ENCODE measurements at places on chromosomes 1 and 21.

DNA sequence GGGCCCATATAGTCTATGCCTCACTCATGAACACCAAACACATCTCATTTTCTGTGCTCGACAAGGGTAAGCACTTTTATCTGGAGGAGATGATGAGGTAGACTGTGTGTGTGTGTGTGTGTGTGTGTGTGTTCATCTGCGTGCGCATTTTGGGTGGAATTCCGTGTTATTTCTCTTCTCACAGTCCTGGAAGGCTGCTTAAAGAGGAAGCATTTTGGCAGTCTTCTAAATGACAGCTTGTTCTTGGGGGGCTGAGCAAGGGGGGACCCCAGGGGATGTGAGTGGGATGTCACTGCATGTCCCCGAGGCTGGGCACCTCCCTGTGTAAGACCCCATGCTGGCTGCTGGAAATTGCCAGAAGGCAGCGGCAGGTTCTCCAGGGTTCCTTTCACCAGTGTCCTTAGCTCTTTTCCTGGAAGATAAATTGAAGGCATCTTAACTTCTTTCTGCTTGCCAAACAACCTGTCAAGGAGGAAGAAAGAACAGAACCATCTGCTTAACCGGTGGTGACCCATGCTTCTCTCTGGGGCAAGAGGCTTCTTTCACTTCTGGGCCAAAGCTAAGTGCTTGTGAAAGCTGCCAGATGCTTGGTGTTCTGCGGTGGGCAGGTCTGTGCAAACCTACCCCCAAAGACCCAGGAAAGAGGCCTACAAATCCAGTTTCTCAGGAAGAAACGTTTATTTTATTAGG, 9.9 kb upstream of the RD3 start:
- H3K4me3 ChIP-seq, result no peak overlapping the region
- peak; percentile 43 for DNase-seq
- H3K36me3 ChIP-seq, result no peaks in the 10 kb centered on the region
- H3K27ac ChIP-seq, result no peak overlapping the region
- no peaks in the 10 kb centered on the region for H3K4me1 ChIP-seq

DNA sequence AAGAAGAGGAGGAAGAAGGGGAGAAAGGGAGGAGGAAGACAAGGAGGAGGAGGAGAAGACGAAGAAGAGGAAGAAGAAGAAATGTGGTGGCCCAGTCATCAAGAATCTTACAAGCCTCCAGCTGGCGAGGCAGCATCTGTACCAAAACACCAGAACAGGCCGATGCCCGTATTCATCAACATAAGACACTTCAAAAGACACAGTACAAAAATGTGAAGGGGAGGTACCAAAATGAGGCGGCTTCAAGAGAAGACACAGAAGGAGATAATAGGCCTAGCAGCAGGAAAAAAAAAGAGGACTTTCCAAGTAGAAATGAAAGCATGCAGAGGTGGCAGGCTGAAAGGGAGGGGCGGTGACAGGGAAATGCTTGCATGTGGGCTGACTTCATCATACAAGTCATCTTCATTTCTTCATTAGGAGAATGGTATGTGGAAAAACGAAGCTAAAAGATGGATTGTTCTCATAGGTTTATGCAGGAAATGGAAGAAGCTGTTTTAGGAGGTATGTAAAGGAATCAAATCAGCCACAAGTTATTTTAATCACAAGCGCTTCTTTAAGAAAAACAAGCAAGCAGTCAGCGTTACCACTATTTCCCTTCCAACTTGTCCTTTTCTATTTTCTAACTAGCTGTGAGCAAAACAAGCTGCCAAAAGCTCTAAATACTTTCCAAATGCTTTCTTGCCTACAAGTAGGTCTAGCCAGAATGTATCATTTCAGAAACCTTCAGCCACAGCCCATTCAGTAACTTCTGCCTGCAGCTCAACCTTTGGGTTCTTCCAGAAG, 192.3 kb downstream of the SLC45A1 start:
- peak overlapping the region; percentile 54 for H3K27ac ChIP-seq
- H3K4me3 ChIP-seq, result no peak overlapping the region
- H3K36me3 ChIP-seq, result peaks cover 11% of the 10 kb centered on the region
- no peaks in the 10 kb centered on the region for H3K27me3 ChIP-seq
- H3K4me1 ChIP-seq, result peaks cover 4% of the 10 kb centered on the region
- DNase-seq, result no peak

GRCh38 chr1:1199961-1200875, 6.2 kb downstream of the TNFRSF18 start:
- peak overlapping the region; percentile 44 for H3K4me3 ChIP-seq
- DNase-seq, result no peak
- no peaks in the 10 kb centered on the region for H3K36me3 ChIP-seq

- H3K4me3 ChIP-seq, result no peak overlapping the region
- no peak overlapping the region for H3K27ac ChIP-seq
Observed at GRCh38 chr1:88744142-88744541, 60.1 kb downstream of the PKN2 start.

DNA sequence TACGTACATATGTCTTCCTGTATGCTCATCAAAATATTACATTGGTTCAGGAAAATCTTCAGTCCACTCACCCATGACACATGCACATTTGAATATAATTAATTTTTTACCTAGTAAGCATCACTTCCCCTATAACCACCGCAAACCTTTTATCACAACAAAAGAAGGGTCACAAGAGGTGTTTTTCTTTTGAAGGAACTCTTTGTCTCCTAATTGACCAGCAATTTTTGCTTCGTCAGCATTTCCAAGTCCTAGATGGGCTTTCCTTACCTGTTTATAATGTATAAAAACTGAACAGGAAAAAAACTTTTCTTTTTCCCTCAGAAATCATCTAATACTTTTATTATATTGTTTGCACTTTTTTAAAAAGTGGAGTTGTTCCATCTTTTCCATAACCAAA, 631.3 kb downstream of the PLA2G4A start:
- H3K27me3 ChIP-seq, result no peaks in the 10 kb centered on the region
- no peak for DNase-seq
- H3K27ac ChIP-seq, result no peak overlapping the region
- H3K4me1 ChIP-seq, result no peaks in the 10 kb centered on the region
- no peak overlapping the region for H3K4me3 ChIP-seq

DNA sequence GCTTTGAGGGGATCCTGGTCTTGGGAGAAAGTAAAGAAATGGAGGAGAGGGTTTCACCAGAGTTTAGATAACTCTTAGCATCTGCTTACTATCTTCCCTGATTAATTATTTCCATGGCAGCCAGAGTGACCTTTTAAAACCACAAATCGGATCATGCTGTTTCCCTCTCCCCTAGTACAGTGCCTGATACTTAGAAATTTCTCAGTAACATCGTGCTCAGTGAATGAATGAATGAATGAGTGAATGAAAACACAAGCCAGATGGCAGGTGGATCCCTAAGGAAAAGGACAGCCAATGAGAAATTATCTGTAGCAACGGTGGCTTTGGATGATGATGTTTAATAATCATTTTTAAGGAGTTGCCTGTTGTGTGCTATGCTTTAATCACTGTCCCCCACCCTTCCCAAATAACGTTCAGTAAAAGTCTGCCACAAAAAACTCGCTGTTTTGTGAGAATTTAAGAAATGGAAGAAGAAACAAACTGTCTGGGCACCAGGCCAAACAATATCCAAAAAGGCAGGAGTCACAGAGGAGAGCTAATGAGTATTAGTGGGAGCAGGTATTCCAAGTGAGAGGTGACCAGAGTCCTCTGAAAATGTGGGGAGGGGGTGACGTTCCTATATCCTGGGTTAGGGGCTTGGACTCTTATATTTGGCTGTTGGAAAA, 737 bp upstream of the SMAP2 start:
- no peak overlapping the region for H3K4me3 ChIP-seq
- H3K27ac ChIP-seq, result no peak overlapping the region
- peaks cover 4% of the 10 kb centered on the region for H3K4me1 ChIP-seq
- DNase-seq, result no peak
- no peaks in the 10 kb centered on the region for H3K36me3 ChIP-seq

DNA sequence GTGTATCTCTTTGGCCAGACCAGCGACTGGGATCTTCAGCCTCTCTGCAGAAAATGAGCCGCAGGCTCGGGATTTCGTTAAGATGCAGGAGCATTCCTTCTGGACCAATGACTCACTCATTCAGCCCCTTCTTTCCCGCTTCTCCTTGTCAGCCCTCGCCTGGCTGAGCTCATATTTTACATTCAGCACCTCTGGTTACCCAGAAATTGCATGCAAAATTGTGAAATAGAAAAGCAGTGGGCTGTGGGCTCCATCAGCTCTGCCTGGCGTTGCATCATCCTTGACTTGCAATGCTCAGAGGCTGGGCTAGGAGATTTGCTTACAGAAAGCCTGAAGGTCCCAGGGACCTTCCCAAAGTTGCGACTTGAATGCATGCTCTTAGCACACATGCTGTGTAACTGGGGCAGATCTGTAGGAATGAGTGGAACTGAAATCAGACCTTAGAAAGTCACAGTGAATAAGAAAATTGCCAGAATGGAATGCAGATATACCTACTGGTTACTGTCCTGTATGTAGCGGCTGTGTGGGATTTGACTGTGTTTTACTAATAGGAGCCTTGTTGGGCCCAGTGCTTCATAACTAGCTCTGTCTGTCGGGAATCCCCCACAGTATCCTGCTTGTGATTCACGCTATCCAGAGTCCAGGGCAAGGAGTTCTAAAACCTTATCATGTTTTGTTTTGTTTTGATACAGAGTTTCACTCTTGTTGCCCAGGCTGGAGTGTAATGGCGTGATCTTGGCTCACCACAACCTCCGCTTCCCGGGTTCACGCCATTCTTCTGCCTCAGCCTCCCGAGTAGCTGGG, 444.8 kb downstream of the KIF26B start:
- no peak for DNase-seq
- peaks cover 40% of the 10 kb centered on the region for H3K4me1 ChIP-seq
- peak overlapping the region; percentile 84 for H3K27ac ChIP-seq
- no peak overlapping the region for H3K4me3 ChIP-seq

DNA sequence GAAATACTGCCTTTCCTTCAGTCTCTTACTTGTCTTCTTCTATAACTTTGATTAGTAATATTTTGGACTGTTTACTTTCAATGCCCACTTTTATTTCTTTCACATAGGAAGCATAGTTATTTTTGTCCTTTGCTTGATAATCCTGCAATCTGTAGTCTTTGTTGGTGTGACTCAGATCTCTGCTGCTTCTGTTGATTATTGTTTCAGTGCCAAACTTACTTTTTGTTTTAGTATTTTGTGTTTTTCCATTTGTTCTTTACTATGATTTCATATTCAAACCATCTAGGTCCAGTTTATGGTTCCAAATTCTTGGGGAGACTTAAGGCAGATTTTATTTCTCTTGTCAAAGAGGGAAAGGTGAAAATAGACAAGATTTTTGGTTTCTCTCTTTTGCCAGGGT, 399.9 kb downstream of the HLX start:
- peaks cover 2% of the 10 kb centered on the region for H3K4me1 ChIP-seq
- no peaks in the 10 kb centered on the region for H3K27me3 ChIP-seq
- no peak for DNase-seq
- H3K4me3 ChIP-seq, result no peak overlapping the region
- H3K36me3 ChIP-seq, result no peaks in the 10 kb centered on the region
- H3K27ac ChIP-seq, result no peak overlapping the region

- no peaks in the 10 kb centered on the region for H3K4me1 ChIP-seq
- no peak overlapping the region for H3K4me3 ChIP-seq
- H3K27ac ChIP-seq, result no peak overlapping the region
- no peaks in the 10 kb centered on the region for H3K36me3 ChIP-seq
Observed at GRCh38 chr1:46456411-46456963, 33.1 kb upstream of the DMBX1 start.

DNA sequence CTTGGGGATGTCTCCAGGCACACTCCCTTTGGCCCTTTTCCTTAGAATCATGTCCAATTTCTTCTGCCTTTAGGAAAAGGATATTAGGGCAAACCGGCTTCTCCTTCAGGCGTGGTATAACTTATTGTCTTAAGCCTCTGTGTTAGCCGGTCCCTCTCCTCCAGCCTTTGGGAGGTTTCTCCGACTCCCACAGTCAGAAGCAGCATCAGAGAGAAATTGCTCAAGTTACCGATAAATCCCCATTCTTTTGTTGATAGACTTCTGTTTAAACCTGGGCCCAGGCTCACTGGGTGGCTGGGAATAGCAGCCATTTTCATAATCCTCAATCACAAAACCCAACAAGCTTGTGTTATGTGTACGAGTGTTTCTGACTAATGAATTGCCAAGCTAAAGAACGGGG, 85.4 kb upstream of the KAZN start:
- no peaks in the 10 kb centered on the region for H3K27me3 ChIP-seq
- no peaks in the 10 kb centered on the region for H3K36me3 ChIP-seq
- DNase-seq, result no peak
- no peak overlapping the region for H3K27ac ChIP-seq
- no peak overlapping the region for H3K4me3 ChIP-seq

DNA sequence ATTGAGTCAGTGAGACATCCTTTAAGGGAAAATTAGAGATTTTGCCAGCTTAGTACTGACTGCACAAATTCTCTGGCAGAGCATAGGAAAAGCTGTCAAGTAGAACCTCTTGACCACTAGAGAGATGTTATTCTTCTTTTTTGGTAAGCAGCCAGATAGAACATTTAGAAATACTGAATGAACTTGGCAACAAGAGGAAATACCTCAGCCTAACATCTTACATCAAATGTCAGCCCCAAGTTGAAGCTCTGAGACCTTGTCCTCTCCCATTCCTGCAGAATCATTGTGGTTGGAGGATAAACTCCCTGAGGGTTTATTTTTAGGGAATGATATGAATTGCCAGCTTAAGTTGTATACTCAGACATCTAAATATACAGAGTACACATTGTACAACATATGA, 53.5 kb downstream of the MIGA1 start:
- DNase-seq, result peak; percentile 98
- H3K4me1 ChIP-seq, result peaks cover 64% of the 10 kb centered on the region
- H3K27me3 ChIP-seq, result no peaks in the 10 kb centered on the region
- H3K36me3 ChIP-seq, result no peaks in the 10 kb centered on the region

DNA sequence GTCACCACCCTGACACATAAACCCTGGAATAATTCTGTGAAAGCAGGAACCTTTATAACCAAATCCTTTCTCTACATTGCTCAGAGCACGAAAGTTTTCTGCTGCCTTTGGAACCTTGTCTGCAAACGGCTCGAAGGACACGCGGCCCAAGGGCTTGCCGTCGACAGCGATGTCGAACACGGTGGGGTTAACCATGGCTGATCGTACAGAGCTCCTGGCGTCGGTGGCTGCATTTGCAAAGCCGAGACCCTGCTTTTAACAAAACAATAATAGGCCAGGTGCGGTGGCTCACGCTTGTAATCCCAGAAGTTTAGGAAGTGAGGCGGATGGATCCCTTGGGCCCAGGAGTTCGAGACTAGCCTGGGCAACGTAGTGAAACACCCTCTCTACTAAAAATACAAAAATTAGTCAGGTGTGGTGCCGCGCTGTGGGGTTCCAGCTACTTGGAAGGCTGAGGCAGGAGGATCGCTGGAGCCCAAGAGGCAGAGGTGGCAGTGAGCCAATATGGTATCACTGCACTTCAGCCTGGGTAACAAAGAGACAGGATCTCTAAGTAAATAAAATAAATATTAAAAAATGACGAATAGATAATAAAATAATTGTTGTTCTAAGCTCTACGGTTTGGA, 2.2 kb upstream of the EIF2B3 start:
- no peak overlapping the region for H3K4me3 ChIP-seq
- H3K4me1 ChIP-seq, result peaks cover 6% of the 10 kb centered on the region
- no peak overlapping the region for H3K27ac ChIP-seq
- H3K36me3 ChIP-seq, result no peaks in the 10 kb centered on the region
- no peaks in the 10 kb centered on the region for H3K27me3 ChIP-seq
- DNase-seq, result no peak

GRCh38 chr1:197130677-197131304, 15.7 kb downstream of the ASPM start:
- H3K36me3 ChIP-seq, result peaks cover 11% of the 10 kb centered on the region
- DNase-seq, result peak; percentile 54
- H3K27ac ChIP-seq, result no peak overlapping the region
- no peaks in the 10 kb centered on the region for H3K27me3 ChIP-seq

GRCh38 chr1:18009055-18009454, 98.5 kb upstream of the IGSF21 start:
- no peaks in the 10 kb centered on the region for H3K36me3 ChIP-seq
- no peak for DNase-seq
- no peak overlapping the region for H3K27ac ChIP-seq
- H3K4me1 ChIP-seq, result no peaks in the 10 kb centered on the region
- no peak overlapping the region for H3K4me3 ChIP-seq
- no peaks in the 10 kb centered on the region for H3K27me3 ChIP-seq
